ENCODE measurements at places on chromosomes 4 and X. TPM values are rescaled to one million over a fixed set of nuclear protein-coding genes. Genes with fewer than 3 reads are reported as not detected.

HHIP gene
- not detected for total RNA-seq

HGFAC gene
- total RNA-seq: not detected

BCLAF3 gene
- 4.7 TPM for total RNA-seq

POU4F2 gene
- total RNA-seq: not detected

RPL10 gene
- 1,651 TPM for total RNA-seq

ALAS2 gene
- total RNA-seq: not detected

USP17L11 gene
- not detected for total RNA-seq

FAM47A gene
- total RNA-seq: not detected

SCML1 gene
- 0.80 TPM for total RNA-seq

AFM gene
- not detected for total RNA-seq

DGKK gene
- total RNA-seq: not detected

PTTG2 gene
- total RNA-seq: 0.39 TPM

CYTL1 gene
- not detected for total RNA-seq

PAGE2B gene
- 4.7 TPM for total RNA-seq

XAGE1B gene
- total RNA-seq: not detected

EFHC2 gene
- total RNA-seq: 0.15 TPM

TMPRSS11F gene
- not detected for total RNA-seq

SPP1 gene
- 0.21 TPM for total RNA-seq

HERC6 gene
- total RNA-seq: 6.8 TPM

CT45A5 gene
- not detected for total RNA-seq

CD38 gene
- 3.9 TPM for total RNA-seq

FGFBP2 gene
- 2.2 TPM for total RNA-seq

ETDA gene
- total RNA-seq: not detected

SERTM2 gene
- total RNA-seq: not detected

HTN1 gene
- not detected for total RNA-seq

GAK gene
- total RNA-seq: 129 TPM

FAM199X gene
- 9.6 TPM for total RNA-seq

PDLIM5 gene
- 16.3 TPM for total RNA-seq

DNAAF6 gene
- not detected for total RNA-seq

FGFBP1 gene
- total RNA-seq: not detected

CRLF2 gene
- total RNA-seq: 0.63 TPM

EDNRA gene
- total RNA-seq: not detected

MYL5 gene
- total RNA-seq: 14.0 TPM

AMER1 gene
- total RNA-seq: 3.0 TPM

CAMK2D gene
- 42.4 TPM for total RNA-seq

TRPC5OS gene
- not detected for total RNA-seq

N4BP2 gene
- 17.6 TPM for total RNA-seq

PAGE1 gene
- total RNA-seq: not detected

SSX1 gene
- not detected for total RNA-seq

NHS gene
- 0.04 TPM for total RNA-seq

Data from activated T-helper 17 cell treated with anti-CD3 and anti-CD28 coated beads, Interleukin-2, amount 50 U/mL, for 72 hours (primary cell).